AG09319 (cell line): ENCODE measurements at places on chromosomes 11 and 22.

DNA sequence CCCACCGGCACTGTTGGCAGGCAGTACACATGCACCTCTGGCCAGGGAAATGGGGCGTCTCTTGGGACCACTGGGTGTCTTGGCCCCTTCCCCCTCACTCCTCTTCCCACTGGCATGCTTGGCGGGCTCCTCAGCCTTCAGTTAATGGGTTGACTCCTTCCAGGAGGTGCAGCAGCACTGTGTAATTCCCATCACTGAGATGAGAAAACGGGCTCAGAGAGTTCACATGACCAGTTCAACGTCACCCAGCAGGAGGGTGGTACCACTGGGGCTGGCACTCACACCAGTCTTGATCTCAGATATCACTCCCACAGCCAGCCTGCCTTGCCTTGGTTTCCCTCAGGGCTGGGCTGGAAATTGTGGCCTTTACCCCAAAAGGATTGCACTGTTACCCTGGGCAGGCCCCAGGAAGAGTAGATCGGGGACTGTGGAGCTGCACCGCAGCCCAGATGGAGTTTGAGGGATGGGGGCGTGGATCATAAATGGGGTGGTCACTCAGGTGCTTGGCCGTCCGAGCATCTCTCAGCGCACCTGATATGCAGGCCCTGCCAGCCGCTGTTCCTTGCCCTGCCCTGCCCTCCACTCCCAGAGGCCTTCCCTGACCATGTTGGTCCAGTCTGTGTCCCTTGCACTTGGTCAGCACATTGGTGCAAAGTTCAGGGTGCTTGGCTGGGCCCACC lies 16.9 kb downstream of the CAPN5 start:
- DNase-seq = no peak

DNA sequence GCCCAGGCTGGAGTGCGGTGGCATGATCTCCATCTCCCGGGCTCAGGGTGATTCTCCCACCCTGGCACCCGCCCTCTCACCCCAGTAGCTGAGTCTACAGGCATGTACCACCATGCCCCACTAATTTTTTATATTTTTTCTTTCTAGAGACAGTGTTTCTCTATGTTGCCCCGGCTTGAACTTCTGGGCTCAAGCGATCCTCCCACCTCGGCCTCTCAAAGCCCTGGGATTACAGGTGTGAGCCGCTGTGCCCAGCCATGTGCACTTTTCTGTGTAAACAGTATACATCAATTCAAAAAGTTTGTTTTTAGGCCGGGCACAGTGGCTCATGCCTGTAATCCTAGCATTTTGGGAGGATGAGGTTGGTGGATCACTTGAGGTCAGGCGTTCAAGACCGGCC lies 14.7 kb downstream of the GRIK4 start:
- DNase-seq = no peak

- DNase-seq = no peak
These were observed 12.2 kb upstream of the RPS3 start for GRCh38 chr11:75386942-75387630.

DNA sequence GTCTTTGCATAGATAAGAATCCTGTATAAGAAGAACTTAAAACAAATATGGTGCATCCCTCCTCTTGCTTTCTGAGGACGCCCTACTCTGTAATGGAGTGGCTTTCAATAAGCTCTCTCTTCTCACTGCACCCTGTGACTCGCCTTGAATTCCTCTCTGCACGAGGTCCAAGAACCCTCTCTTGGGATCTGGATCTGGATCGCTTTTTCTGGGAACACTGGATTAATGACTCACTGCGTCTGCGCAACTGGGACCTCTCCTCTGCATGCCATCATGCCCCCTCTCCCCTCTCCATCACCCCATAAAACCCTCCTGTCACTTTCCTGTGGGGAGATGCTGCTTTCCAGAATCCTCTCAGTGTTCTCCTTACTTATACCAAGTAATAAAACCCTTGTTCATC lies 15.1 kb upstream of the CABP2 start:
- DNase-seq = no peak

GRCh38 chr11:17352950-17353820 lies 1.6 kb downstream of the NCR3LG1 start:
- DNase-seq = no peak

GRCh38 chr22:43895986-43896645 lies 4.3 kb upstream of the PNPLA5 start:
- no peak for DNase-seq

DNA sequence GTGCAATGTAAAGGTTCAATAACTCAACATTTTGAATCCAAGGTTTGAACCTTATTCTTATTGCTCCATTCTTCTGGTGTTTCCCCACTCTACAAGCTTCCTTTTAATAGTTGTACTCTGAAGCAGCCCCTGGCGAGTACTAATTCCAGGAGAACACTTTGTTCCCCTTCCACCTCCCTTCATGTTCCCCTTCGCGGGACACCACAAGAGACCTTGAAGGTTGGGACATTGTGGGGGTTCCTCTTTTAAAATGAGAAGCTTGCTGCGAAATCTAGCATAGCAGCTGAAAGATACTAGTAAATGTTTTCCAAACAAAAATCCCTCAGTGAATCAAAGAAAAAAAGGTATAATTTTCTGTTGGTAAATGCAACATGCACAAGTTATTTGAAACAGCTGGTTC lies 626.3 kb upstream of the LRRC4C start:
- no peak for DNase-seq

DNA sequence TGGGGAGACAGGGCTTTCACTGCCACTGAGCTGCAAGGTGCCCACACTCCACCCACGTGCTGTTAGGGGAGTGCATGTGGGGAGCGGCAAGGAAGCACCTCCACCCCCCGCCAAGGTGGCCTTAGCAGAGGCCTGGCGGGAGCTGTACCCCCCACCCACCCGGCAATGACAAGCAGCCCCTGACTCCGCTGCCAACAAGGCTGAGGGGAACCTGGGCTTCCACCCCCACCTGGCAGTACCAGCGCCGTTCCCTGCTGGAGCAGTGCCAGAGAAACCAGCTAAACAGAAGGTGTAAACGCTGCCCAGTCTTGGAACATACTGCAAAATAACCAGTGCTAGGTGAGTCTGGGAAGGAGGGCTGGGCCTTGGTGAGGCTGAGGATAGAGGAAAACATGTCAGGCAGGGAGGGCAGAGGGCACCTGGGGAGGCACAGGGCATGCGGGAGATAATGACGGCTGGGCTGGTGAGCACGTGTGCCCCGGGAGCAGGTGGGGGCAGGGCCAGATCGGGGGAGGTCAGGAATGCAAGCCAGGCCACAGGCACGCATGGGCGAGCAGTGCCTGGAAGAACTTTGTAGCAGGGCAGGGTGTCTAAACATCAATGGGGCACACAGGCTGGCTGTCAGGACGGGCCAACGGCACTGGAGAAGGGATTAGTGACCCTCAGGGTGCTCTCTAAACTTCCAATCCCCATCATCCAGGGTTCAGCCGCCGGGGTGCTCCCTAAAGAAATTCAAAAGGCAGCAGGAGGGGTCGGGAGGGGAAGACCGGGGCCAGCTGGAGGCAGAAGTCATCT lies 6.6 kb downstream of the CERK start:
- DNase-seq = no peak

DNA sequence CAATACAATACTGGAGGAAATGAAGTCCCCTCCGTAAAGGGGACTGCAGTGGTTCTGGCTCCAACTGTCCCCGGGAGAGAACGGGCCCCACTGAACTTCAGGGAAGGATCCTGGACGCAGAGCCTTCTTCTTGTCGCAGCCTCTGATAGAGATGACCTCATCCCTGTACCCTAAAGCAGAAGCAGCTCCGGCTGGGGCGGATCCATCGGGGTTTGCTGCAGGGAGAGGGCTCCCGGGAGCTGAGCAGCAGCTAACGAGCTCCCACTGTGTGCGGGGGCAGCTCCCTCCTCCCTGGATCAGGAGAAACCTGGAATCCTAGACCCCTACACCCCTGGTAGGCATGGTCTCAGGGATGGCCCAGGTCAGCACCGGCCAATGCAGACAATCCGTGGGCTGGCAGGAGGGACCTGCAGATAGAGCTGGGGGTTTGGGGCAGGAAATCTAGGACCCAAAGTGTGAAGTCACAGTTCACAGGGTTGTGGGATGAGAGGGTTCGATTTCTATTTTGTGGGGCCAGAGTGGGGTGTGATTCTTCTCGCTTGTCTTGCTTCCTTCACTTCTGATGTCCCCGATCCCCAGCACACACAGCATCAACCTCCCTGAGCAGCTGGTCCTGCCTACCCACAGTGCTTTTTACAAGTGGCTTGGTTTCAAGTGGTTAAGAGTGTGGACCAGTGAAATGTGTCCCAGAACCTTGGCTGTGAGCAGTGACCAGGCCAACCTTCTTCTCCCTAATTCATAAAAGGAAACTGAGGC lies 12.9 kb downstream of the KIAA0930 start:
- DNase-seq = no peak

- DNase-seq = no peak
These were observed 18.5 kb downstream of the MMP13 start for GRCh38 chr11:102936864-102937509.

GRCh38 chr11:112367895-112368294 lies 107.2 kb upstream of the PLET1 start:
- no peak for DNase-seq

DNA sequence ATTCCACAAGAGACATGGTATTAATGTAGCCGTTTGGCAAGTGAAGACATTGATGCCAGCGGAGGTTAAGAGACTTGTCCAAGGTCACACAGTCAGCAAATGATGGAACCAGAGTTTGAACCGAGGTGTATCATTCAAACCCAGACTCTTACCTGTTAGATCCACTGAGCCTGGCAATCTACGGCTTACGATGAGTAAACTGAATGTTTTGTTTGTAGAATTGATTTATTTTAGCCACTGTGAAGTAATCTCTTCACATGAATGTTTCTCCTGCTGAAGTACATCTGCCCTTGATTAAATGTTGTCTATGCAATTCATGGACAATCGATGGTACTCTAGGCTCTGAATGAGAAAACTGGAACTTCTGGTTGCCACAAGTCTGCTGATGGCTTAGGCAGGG lies 155.5 kb upstream of the NAV2 start:
- DNase-seq = no peak
